ENCODE measurements at places on chromosomes 5 and 9.

DNA sequence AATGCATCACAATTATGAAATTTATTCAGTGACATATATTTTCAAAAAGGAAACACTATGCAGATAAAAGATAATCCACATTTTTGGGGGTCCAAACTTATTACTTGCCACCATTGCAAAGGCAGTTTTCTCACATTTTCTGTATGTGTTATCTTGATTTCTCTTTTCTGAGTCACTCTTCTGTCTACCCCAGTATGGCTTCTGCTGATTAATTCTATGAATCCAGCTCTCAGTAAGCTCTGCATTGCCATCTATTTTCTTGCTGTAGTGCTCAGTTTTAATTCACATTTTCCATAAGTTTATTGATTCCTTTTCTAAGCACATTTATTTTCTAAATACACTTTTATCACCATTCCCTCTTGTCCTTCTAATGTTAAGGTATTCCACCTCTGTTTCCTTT lies 1.7 kb downstream of the IFNA10 start:
- no peak for DNase-seq

DNA sequence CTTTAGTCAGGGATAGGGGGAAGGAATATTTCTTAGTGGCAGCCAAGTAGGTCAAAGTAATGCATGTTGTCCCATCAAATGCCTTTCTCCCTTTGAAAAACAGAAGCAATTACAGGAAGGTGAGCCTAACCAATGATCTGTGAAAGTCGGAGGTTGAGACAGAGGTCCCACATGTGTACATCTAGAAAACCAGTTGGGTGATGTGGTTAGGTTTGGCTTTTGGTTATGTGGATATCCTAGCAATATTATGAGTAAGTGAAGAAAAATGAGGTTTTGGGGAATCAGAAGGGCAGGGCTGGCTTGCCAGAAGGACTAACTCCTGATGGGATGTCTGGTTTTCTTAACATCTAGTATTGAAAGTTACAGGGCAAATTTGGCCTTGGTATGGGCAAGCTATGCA lies 63.4 kb upstream of the PALM2AKAP2 start:
- DNase-seq, result no peak

DNA sequence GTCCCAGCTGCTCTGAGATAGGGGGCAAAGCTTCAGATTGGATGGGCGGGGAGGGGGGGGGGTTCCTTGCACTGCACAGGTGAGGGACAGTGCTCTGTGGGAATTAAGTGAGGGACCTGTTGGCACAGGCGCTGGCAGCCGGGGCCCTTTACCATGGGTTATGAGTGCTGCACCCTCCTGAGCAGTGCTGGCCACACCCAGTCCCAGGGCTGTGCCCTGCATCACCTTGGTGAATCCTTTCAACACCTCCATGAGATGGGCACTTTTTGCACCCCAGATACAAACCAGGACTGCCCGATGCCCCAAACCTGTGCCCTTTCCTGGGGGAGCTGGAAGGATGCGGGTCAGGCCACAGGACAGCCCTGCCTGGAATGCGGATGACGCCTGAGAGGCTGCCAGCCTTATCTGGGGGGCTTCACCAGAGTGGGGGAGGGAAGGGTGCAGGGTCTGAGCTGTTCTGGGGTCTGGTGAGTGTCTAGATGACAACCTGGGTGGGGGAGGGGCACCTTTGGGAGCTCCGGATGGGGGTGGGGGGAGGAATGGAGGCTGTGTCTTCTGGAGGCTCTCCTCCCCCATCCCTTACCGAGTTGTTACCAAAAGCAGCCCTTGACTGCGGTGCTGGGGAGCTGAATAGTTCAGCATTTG lies 5.2 kb downstream of the CRB2 start:
- no peak for DNase-seq

DNA sequence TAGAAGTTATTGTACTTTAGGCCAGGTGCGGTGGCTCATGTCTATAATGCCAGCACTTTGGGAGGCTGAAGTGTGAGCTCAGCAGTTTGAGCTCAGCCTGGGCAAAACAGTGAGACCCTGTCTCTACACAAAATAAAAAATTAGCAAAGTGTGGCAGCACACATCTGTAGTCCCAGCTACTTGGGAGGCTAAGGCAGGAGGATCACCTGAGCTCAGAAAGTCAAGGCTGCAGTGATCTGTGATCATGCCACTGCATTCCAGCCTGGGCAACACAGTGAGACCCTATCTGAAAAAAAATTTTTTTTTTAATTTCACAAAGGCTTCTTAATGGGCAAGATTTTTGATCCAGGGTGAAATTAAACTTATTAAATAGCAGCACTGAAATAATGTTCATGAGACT lies 92.8 kb downstream of the CDC42SE2 start:
- DNase-seq, result no peak

DNA sequence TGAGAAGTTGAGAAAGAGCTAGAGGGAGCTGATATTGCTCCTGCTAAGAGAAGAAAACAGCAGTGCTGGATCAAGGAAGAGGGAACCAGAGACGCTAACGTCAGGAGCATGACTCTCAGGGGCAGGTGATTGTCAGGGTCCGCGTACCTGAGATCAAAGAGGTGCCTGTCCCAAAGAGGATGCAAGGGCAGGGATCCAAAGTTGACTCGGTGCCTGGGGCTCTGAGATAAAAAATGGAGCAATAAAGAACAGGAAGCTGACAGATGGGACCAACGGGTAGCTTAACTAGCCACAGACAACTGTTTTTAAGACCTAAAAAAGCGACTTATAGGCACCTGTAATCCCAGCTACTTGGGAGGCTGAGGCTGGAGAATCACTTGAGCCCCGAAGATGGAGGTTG lies 517.8 kb downstream of the IRX1 start:
- DNase-seq, result no peak

- DNase-seq, result no peak
Measured at GRCh38 chr9:113785334-113785733, 90.8 kb upstream of the ZNF618 start.

- DNase-seq, result no peak
Measured at GRCh38 chr5:133470841-133471240, 141.5 kb downstream of the FSTL4 start.

GRCh38 chr9:84059936-84060335 lies 79.3 kb downstream of the RMI1 start:
- DNase-seq, result no peak

DNA sequence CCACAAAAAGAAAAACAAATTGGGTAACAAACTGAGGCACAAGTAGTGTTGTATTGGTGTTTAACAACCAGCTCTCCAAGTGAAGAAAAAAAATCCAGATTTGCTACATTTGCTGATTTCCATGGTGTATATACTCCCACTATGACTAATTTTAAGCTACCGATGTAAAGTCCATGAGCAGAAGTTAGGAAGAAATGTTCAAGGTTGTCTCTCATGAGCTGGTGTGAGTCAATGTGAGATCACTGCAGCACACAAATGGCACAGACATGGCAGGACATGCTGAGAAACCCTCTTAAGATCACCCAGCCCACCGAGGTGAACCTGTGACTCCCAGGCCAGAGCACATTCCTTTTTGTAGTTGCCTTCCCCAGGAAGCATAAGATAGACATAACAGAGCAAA lies 36.2 kb downstream of the SLC44A1 start:
- DNase-seq, result peak; percentile 53

- peak; percentile 49 for DNase-seq
Measured at GRCh38 chr5:77076961-77077828, 9.9 kb downstream of the ZBED3 start.

DNA sequence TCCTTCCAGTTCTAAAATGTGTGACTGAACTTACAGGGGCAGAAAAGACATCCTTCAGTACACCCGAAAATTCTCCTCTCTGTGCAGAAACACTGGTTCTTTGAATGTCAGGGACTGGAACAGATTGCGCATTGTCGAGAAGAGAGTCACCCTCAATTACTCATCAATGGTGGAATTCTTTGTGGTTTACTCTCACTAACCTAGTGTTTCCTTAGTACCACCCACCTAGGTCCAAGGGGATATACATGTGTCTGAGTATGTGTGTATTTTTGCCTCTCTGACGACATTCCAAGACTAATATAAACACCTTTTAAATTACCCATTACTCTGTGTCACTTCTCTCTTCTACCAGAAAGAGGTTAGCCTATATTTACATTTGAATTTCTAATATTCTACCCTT lies 660.8 kb downstream of the TLE1 start:
- peak; percentile 93 for DNase-seq

DNA sequence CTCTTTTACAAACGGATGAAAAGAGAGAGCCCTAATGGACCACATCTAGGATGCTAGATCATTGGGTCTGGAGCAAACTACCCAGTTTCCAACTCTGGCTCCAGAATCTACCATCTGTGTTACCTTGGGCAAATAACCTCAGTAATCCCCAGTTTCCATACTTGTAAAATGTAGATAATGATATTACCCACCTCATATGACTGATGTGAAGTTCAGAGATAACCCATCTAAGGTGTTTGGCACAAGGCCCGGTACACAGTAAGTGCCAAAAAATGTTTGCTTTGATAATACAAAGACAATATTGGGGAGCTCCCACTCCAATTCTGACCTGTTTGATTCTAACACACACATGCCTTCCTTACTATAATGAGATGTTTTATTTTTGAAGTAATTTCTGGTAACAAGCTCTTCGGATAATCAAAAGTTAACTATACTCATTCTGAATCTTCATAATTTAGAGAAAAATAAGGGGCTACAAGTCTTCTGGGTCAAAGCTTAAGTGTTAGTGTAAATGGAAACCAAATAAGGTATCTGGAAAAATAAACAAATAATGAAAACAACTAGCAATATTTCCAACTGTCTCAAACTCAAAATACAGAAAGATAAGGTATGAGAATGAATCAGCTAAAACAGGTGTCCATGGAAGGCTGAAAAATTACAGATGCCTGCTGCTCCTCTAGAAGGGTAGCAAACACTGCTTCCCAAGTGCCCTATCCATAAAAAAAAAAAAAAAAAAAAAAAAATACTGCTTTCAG lies 30.4 kb downstream of the ELL2 start:
- no peak for DNase-seq

- DNase-seq, result peak; percentile 39
Measured at GRCh38 chr9:37187713-37188439, 67.5 kb downstream of the ZCCHC7 start.

- peak; percentile 75 for DNase-seq
Measured at GRCh38 chr5:139147483-139148087, 50.6 kb downstream of the SIL1 start.

DNA sequence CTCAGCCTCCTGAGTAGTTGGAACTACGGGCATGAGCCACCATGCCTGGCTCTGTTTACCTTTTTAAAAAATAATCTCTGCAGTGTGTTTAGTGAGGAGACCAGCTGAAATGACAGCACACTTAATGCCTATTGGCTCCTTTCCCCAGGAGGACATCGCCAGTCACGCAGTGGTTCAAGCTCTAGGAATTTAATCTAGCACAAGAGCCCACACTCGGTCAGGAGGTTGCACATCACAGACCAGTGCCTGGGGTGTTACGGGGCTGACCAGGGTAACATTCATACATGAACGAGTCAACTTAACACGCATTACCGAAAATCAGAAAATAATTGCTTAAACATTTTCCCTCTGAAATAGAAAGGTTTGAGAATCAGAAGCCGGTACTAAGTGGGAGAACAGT lies 217.0 kb downstream of the GOLPH3 start:
- no peak for DNase-seq

GRCh38 chr5:171966270-171966669 lies 40.2 kb downstream of the FBXW11 start:
- no peak for DNase-seq

DNA sequence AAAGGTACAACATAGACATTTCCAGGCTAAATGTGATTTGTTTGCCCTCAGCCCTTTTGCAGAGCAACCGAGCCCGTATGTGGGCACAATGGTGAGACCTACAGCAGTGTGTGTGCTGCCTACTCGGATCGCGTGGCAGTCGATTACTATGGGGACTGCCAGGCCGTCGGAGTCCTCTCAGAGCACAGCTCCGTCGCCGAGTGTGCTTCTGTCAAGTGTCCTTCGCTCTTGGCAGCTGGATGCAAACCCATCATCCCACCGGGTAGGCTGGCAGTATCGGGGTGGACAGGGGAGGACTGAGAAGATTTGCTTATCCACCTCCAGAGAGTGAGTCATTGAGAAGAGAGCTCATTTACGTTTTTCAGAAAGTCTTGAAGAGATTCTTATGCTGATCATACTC lies 17.8 kb upstream of the GLIPR2 start:
- no peak for DNase-seq

- DNase-seq, result no peak
Measured at GRCh38 chr5:104526866-104527265, 964.3 kb upstream of the NUDT12 start.

- DNase-seq, result no peak
Measured at GRCh38 chr9:114725930-114726329, 43.9 kb upstream of the TEX48 start.

DNA sequence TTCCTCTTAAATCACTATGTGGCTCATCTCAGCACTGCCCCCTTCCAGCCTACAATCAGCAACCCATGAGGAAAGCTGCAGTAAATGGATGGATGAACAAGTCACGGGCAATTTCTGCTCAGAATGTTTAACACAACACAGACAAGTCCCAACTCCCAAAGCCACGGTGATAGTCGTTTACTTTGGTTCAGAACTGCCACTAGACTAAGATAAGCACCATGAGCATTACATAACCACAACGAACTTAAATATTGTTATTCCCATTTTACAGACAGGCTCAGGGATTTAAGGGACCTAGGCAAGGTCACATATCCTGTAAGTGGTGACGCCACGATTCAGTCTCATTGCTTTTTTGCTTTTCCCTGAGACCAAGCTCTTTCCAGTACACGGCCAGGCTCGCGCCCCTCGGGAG lies 2.0 kb upstream of the SMIM27 start:
- DNase-seq, result peak; percentile 40

DNA sequence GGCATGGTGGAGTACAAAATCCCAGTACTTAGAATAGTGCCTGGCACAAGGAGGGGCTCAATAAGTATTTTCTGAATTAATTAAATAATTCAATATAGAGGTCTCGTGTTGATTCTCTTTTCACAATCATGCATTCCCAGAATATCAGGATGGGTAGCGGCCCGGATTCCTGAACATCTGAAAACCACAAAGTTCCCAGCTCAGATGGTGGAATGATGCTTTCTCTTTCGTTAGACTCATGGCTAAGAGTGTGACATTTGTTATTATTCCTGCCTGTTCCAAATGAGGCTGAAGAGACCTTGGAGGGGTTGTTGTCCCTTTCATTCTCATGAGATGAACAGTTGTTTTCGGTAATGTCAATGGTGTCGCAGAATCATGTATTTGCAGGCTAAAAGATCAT lies 95.4 kb upstream of the LIFR start:
- no peak for DNase-seq
